ENCODE measurements at places on chromosomes 4 and X.

- peak; percentile 99 for DNase-seq
Observed at GRCh38 chr4:14856062-14856933, 146.0 kb upstream of the CPEB2 start.

DNA sequence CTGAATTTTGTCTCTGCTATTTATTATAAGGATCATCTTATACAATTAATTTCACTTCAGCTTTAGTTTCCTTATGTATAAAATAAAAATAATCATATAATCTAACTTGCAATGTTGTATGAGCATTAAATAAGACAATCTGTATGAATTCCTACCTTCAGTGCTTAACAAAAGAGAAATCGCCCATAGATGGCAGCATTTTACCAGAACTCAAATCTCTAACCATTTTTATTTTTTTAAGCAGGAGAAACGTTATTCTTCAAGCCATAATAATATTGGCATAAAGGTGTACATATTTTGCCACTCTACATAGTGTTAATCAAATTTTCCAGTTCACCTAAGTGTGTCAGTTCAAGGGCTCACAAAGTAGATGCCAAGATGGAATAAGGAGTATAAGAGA, 78.8 kb downstream of the TMEM47 start:
- peak; percentile 36 for DNase-seq

GRCh38 chr4:21009956-21010355, 309.7 kb downstream of the PACRGL start:
- no peak for DNase-seq

GRCh38 chr4:42123071-42123644, 29.3 kb downstream of the BEND4 start:
- no peak for DNase-seq

DNA sequence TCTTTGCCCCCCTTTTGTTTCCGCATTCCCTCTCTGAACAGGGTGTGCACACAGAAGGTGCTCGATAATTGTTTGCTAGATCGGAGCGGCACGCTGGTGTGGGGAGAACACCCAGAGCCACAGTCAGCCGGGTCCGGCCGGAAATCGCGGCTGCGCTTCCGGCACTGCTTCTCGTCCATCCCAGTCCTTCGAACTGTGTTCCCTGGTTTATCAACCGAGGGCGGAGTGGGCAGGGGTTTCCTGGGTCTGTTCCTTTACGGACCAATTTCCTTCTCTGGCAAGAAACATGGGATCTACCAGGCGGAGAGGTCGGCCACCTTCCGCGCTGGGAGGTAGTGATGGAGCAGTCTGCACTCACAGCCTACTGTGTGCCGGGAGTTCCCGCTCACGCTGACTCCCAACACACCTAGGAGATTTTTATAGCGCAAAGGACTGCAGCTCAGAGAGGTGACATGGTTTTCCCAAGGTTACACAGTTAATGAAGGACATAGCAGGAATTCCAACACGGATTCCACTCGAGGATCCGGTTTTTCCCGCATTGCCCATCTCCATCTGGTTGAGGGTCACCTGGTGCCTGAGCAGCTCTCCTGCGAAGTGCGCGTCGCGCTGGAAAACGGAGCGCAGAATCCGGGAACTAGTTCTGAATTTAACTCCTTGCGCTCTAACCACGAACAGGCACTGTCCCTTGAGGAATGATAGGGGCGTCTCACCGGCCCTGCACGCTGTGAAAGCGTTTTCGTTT, 6.8 kb downstream of the MSX1 start:
- no peak for DNase-seq

- peak; percentile 4 for DNase-seq
Observed at GRCh38 chrX:132676561-132677186, 187.8 kb upstream of the MBNL3 start.

DNA sequence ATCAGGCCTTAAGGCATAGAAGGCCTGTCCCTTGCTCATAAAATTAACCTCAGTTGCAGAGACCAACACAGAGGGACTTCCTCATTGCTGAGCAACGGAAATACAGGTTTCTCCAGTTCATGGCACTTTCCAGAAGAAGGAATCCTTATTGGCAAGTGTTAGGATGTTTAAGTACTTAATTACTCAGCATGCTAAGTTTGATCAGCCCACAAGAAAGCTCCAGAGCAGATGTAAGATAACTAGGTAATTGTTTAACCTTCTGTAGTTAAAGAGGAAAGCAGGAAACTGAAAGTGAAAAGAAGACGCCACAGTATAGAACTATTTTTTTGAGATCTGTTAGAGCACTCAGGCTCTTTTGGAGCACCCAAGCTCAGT, 33.5 kb downstream of the SMS start:
- peak; percentile 80 for DNase-seq

GRCh38 chr4:149047368-149047767, 605.2 kb upstream of the NR3C2 start:
- DNase-seq: no peak

DNA sequence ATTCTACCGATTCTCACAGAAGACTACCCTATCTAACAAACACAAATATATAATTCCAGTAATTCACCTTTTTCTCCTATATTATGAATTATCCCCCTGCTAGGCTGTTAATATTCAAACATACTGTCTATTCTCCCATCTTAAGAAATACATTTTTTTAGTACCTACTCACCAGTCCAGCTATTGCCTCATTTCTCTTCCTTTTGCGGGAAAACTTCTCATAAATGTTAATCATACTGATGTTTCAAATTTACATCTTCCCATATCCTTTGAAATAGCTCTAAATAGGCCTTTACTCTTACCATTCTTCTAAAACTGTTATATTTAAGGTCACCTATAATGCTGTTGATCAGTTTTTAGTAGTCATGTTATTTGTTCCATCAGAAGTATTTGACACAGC, 759.1 kb upstream of the SLIT2 start:
- DNase-seq: peak; percentile 4

GRCh38 chr4:52919461-52919860, 57.3 kb downstream of the RASL11B start:
- no peak for DNase-seq

DNA sequence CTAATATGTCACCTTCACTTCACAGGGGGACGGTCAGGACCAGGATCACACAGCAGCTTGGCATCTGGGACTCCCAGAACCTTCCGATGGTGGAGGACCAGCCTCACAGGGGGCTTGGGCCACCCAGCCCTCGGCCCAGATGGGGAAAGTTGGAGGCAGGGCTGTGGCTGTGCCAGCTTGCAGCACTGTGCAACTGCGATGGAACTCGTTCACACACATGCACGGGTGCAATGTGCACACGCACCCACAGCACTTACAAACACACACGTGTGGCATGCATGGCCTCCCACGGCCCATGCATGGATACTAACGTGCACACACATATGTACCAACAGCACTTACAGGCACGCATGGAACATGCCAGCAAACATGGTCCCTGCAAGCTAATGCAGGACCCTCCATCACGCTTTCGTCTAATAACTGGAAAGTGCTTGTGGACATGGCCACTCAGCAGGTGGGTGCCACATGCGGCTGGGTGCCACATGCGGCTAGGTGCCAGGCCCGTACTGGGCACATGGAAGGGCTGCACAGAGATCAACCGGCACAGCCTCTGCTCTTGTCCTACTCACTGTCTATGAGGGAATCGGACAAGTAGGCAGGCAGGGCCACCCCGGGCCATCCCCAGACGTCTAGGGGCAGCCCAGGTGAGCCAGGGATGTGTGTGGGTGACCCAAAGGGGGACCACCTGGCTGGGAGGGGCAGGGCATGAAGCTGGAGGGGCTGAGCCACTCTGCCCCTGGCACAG, 63.2 kb downstream of the ADRA2C start:
- DNase-seq: no peak

- DNase-seq: no peak
Observed at GRCh38 chr4:47505147-47505546, 20.1 kb downstream of the ATP10D start.

DNA sequence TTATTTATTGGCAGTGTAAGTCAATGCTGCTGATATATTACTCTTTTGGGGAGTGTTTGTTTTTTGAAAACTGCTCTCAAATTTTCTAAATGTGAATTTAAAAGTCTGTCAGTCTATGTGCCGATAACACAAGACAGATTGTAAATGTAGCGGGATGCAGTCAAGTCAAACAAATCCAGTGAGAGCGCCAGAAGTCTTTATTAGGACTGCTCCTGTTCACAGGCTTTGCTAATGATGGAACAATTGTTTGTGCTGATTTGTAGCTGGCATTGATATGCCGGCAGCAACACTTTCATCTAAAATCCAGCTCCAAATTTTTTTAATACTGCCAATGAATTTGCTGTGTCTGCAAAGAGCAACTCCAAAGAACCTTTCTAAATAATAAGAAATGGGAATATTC, 78.7 kb upstream of the TET2 start:
- no peak for DNase-seq

GRCh38 chr4:173477016-173477415, 53.0 kb downstream of the HAND2 start:
- no peak for DNase-seq

Measured in epithelial cell of esophagus (primary cell).